ENCODE measurements at places on chromosomes 7 and 10.
A peak's percentile ranks its signal among the peaks of the same experiment; 100 is the strongest.

GRCh38 chr10:1022413-1022812 is 3.2 kb downstream of the IDI2 start:
- DNase-seq, result no peak

DNA sequence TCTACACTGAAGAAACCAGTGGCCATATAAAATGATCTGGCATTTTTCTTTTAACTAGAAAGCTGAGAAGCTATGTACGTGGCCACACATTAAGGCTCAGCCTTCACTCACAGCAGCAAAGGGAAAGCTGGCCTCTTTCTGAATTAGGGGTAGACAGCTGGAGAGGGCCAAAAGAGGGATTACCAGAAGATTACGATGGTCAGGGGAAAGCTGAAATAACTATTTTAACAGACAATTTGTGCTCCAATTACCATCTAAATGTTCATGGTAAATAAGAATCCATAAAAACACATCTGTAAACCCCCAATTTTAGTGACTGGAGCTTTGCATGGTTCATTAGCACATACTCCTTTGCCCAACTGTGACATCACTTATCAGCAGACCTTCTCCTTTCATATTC is 314.3 kb downstream of the HPSE2 start:
- no peak for DNase-seq

DNA sequence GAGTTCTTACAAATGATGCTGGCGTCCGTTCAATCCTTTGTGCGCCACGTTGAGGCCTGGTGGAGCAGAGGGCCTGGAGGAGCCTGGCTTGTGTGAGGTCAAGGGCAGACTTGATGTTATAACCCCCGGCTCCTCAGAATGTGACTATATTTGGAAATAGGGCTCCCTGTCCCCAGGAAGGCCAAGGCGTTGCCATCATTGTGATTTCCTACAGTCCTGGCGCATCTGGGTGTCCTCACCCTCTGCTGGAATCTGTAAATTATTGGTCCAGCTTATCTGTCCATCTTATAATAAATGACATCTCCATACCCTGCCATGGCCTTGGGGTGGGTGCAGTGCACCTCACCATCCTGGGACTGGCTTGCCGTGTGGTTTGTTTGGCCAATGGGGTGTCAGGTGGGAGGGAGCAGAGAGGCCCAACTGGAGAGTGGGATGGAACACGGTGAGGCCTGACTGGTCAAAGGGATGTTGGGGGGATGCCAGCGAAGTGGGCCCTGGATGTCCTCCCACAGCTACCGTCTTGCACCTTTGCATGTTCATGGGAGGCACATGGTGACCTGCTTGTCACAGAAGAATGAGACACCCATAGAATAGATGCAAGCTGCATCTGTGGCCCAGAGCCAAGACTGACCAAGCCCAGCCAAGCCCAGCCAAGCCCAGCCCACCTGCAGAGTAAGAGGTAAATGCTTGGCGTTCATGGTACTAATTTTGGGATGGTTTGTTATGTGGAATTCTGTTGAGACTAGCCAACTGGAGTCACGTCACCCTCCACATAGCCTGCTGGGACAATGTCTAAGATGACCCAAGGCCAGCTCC is 11.1 kb upstream of the LRRC27 start:
- no peak for DNase-seq

DNA sequence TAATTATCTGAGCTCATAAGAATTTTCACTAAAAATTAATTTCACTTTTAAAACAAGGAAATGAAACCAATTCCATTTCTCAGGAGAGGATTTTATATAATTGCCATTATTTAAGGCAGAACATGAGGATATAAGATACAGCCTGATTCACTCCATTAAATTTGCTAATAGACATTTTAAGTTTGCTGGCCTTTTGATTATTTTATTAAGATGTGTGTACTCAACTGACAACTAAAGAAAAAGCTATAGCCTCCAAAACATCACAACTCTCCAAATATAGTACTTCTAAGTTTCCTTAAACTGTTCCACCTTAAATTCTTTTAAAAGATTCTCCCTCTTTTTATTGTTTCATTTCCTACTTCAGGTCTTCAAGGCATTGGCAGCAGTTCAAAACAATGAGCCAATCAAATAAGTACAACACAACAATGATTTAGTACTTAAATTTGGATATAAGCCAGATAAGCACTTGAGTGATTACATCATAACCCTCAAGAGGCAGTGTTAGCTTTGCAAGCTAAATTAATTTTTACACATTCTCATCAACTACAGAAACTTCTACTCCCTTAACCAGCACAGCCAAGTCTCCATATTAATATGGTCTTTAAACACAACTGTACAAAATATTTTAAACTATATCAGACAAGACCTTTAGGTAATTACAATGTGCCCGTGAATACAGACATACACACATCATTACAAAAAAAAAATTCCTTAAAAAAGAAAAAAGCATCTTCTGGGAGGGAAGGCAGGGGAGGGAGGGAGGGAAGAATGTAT is 121.8 kb downstream of the KMT2C start:
- no peak for DNase-seq

DNA sequence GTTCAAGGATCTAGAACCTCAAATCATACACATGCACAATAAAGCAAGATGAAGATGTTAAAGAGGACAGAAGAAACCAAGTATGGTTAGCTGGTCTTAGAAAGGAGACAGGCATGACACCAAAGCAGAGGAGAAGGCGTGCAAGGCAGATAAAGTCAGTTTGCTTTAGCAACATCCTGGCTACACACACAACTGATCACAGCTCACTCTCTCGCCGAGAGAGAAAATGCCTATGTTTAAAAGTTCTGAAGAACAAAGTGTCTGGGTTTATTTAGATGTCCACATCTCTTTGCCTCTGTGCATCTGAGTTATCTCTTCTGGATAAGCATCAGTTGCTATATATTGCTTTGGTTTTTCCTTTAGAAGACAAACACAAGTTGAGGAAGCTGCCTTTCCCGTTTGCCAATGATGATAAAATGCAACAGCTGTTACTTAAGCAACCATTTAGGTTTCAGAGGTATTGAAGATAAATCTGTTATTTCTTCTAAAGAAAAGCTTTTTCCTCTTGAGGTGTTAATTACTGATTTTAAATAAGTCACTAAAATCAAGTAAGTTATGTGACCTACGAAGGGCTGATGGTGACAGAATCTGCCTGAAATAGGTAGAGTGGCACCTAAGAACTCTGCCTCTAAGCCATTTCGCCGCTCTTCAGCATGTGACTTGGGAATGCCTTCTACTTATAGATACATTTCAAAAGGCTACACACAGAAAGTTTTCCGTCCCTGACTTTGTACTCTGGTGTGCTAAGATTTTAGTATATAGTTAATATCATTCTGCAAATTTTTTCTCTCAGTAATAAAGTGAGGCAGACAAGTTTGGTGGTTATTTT is 146.2 kb upstream of the ASAH2 start:
- no peak for DNase-seq

DNA sequence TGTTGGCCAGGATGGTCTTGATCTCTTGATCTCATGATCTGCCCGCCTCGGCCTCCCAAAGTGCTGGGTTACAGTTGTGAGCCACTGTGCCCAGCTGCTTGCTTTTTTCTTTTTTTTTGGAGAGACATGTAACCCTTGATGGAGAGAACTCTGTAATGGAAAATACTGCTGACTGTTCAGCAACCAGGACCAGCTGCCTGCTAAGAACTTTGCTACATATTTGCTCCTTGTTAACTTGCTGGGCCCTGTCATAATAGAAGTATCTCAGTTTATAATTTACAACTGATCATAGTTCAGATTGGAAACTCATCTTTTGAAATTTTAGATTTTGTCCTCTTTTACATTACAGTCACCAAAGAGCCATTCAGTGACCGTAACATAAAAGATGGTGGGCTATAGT is 34.9 kb downstream of the TASOR2 start:
- no peak for DNase-seq

DNA sequence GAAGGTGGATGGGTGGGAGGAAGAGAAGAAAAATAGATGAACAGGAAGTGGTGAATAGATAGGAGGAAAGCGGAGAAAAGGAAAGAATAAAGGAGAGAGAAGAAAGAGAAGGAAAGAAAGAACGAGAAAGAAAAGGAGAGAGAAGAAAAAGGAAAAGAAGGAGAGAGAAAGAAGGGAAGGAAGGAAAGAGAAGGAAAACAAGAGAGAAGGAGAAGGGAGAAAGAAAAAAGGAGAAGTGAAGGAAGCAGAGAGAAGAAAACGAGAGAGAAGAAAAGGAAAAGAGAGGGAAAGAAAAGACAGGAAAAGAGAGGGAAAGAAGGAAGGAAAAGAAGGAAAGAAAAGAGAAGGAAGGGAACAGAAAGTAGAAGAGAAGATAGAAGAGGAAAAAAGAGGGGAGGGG is 211.8 kb downstream of the DIP2C start:
- no peak for DNase-seq

- DNase-seq, result no peak
These were observed 159.2 kb downstream of the KCNMA1 start for GRCh38 chr10:77478247-77478961.

DNA sequence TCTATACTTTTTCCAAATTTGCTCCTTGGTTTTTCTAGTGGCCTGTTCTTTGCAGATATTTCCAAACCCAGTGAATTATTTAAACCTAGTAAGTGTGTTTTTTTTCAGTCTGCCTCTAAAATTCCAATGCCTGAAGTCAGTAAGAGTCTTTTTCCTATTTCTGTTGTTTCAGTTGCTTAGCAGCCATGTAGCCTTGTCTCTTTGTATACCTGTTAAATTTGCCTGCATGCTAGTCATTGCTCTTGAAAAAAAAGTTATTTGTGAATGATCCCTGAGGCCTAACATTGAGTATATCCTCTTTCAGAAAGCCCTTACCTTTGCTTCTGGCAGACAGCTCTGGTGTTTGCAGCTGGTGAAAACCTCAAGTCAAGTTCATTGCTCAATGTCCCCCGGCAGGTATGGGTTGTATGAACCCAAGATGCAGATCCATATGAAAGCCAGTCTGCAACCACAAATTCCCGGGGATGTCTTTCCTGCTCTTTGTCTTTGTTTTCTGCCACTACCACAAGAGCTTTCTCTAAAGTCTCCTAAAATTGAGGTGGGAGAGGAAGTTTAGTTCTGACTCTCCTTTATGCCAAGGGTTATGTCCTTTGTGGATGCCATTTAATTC is 35.7 kb downstream of the CH25H start:
- no peak for DNase-seq

- no peak for DNase-seq
These were observed 36.5 kb downstream of the DLG5 start for GRCh38 chr10:77890097-77890496.

GRCh38 chr10:62804356-62805230 is at the start of gene ADO:
ADO (plus strand) TSS chr10:62804720; CDS start chr10:62805060, 340 bp downstream.
- DNase-seq, result peak; percentile 86

- DNase-seq, result no peak
These were observed 124.6 kb upstream of the ZNF479 start for GRCh38 chr7:57256637-57257375.

DNA sequence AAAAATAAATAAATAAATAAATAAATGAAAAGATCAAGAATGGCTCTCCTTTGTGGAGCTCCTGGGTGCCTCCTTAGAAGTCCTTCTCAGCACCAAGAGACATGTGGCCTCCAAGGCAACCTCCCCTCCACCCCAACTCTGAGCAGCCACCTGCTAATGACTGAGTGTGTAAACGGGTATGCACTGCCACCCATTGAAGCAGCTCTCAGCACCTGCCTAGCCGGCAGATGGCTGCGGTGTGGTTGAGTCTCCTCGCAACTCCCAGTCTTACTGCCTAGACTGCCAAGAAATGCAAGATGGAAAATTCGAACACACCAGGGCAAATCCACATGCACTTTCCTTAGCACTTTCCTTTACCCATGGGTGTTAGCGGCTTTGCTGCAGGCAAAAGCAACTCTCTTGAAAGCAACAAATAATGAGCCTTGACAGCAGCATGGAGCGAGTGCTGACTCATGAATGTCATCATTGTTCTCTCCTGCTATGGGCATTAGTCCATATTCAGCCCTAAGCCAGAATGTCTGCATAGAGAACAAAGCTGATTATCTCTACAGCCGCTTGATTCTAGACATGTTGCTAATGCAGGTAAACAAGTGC is 913.9 kb upstream of the AUTS2 start:
- DNase-seq, result peak; percentile 26

DNA sequence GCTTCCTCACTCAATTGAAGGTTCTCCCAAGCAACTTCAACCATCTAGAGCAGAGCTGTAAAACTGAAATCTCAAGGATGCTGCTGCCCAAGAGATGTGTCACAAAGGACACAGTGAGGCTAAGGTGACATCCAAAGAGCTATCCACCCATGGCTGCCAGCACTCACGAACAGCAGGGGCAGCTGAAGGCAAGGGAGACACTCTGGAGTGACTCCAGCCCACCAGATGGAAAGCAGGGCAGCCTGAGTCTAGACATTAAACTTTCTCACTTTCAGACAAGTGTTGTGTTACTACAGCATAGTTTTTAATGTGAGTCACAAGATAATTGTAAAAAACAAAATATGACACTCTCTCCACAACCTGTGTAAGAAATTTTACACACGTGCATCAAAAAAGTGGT is 113.5 kb downstream of the LARP4B start:
- DNase-seq, result no peak

DNA sequence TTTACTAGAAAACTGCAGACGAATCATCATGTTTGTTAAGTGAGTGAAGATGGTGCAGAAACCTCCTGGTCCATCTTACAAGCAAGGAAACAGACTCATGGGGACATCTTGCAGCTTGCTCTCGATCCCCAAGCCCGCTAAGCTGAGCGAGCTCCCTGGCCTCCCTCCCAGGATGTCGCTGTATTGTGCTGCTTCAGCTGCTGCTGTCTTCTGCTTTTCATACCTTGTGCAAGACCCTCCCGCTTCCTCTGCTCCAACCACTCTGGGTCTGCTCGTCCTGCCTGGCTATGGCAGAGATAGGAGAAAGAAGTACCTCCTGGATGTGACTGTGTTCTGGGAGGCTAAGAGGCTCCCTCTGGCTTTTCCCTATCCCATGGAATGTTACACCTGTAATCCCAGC is 285.2 kb upstream of the FZD8 start:
- DNase-seq, result no peak

DNA sequence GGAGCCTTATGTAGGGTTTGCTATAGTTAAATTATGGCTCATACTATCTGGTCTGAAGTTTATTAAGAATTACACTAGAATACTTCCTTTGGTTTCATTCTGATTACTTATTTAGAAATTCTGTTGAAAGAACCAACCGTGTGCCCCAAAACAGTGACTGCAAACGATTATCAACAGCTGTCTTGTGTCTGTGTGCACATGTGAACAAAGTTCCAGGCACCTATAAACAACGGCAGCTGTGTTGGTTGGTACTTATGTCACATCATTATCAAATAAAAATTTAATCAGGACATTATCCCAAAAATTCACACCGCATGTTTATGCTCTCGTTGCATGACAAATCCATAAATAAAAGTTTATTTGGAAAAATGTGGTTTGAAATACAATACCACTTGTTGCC is 80.6 kb downstream of the USP6NL start:
- no peak for DNase-seq

DNA sequence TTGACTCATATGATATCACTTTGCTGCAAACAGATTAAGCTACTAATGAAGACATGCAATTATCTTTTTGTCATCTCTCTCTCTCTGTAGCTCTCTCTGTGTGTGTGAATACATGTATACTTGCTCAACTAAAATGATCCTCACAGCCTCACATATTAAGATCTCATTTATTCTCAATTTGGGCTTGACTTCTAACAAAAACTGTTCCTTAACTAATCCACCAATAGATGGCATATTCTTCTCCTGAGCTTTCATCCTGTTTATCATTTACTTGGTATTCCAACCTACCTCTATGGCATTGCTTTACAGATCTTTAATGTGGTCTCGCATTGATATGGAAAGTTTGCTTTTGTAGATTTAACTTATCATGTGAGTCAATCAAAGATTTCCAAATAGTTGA is 540.4 kb downstream of the CNTNAP2 start:
- DNase-seq, result no peak

- no peak for DNase-seq
These were observed 83.6 kb upstream of the TMEM106B start for GRCh38 chr7:12127455-12127854.
